ENCODE measurements at places on chromosomes 5 and 9.

- DNase-seq: peak; percentile 83
Measured at GRCh38 chr5:5419291-5420210, 2.9 kb upstream of the ICE1 start.

DNA sequence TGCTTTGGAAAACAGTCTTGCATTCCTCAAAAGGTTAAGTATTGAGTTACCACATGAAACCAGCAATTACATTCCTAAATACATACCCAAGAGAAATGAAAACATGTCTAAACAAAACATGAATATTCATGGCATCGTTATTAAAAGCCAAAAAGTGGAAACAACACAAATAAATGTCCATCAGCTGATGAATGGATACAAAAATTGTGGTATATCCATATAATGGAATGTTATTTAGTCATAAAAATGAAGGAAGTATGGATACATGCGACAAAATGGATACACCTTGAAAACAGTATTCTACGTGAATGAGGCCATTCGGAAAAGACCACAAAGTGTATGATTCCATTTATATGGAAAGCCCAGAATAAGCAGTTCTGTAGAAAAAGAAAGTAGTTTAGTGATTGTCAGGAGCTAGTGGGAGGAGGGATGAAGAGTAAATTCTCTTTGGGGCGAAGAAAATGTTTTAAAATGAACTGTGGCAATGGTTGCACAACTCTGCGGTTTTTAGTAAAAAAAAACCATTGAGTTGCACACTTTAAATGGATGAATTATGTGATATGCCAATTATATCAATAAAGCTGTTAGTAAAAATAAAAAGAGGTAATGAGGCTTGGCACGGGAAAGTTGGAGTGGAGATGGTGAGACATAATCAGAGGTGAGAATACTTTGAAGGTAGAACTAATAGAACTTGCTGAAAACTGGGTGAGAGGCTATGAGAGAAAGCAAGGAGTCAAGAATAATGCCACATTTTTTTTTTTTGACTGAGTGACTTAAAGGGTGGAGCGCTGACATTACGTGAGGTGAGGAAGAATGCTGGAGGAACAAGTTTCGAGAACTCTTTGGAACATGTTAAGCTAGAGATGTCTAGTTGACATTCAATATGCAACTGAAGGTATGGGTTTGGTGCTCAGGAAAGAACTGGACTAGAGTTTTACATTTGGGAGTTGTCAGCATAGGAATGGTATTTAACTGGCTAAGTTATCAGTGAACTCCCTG is 194.9 kb upstream of the ZNF608 start:
- no peak for DNase-seq

DNA sequence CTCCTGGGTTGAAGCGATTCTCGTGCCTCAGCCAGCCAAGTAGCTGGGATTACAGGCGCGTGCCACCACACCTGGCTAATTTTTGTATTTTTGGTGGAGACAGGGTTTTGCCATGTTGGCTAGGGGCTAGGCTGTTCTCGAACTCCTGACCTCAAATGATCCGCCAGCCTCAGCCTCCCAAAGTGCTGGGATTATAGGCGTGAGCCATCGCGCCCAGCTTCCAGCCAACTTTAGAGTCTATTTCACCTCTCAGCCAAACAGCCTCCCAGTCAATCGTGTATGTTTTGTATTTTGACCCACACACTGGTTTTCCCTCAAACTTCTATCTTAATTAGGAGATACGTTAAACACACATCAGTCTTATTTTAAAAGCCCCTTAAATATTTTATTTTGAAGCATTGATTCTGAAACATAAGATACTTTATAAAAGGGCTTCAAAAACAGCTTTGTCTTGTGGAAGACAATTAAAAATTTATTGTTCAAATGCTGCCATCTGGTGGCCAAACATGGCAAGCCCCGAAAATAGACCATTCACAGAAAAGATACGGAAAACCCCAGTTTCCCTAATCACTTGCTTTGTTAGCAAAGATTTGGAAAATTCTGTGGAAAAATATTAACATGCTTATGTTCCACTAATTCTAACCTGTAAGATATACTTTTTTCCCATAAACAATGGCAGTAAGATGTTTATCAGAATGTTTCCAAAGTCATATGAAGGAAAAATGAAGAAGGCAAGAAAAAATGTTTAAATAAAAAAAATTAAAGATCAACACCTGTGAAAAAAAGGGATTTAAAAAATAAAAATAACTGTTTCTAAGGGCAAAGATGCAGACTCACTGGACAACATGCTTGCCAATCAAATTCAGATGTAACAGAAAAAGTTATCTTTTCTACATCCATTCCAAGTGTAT is 33.1 kb downstream of the APTX start:
- peak; percentile 86 for DNase-seq

DNA sequence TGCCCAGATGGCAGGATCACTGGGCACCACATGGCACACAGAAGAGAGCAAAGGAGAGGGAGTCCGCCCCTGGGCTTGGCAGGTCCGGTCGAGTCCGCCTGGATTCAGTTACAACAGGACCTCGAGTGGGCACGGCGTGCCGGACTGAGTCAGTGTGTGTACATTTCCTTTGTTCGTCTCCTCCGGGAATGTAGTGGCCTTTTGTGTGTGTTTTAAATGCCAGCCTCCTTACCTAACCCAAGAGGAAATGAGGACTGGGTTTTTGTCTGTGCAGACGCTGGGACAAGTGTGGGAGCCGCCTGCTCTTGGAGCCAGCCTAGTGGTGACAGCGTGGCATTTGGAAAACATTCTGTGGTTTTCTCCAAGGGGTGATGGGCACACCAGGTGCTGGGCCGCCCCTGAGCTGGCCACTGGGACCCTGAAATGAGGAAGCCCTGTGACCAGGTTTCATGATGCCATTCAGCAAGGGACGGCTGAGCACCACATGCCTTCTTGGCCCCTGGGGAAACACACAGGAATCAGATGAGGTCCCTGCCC is 9.6 kb downstream of the NEK6 start:
- DNase-seq: peak; percentile 73

GRCh38 chr5:158483281-158483860 is 616.3 kb downstream of the EBF1 start:
- no peak for DNase-seq

All from brain (organoid and tissue), 16 donors.